Right atrium auricular region (tissue), 2 donors: ENCODE measurements at places on chromosomes 3 and 15. TPM values are rescaled to one million over a fixed set of nuclear protein-coding genes. Genes with fewer than 3 reads are reported as not detected.
A peak's percentile ranks its signal among the peaks of the same experiment; 100 is the strongest.

The PRR23A gene
- total RNA-seq, result not detected

The ROPN1 gene
- total RNA-seq, result not detected

The HCN4 gene
- 45.3 TPM for total RNA-seq

The LSMEM2 gene
- 9.0 TPM for total RNA-seq

The TMC3 gene
- total RNA-seq, result not detected

The TJP1 gene
- 110 TPM for total RNA-seq

The RNU5B-1 gene
- total RNA-seq, result not detected

The ACY1 gene
- 29.8 TPM for total RNA-seq

- peaks cover 18% of the 10 kb centered on the region for H3K36me3 ChIP-seq
- no peak for DNase-seq
- H3K4me1 ChIP-seq, result no peaks in the 10 kb centered on the region
- H3K27me3 ChIP-seq, result no peaks in the 10 kb centered on the region
- no peak overlapping the region for H3K4me3 ChIP-seq
Measured at GRCh38 chr3:67521053-67521646, 133.3 kb downstream of the SUCLG2 start.

DNA sequence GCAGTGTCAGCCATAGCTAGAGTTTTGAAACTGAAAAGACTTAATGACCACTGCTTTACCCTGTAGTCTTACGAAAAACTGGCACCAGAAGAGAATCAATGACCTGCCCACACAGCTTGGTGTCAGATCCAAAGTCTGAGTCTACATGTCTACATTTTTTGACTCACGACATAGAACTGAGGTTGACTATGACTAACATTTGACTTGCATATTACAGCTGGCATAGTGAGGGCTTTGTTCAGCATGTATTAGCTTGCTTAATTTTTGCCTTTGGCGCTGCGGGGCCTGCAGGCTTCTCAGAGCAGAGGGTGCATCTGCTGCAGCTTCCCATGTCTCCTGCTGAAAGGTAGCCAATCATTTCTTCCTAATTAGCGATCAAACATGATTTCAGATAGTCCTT lies 167.0 kb downstream of the EBLN2 start:
- DNase-seq, result no peak
- no peak overlapping the region for H3K4me3 ChIP-seq
- H3K27me3 ChIP-seq, result no peaks in the 10 kb centered on the region
- no peaks in the 10 kb centered on the region for H3K36me3 ChIP-seq

- H3K4me3 ChIP-seq, result no peak overlapping the region
- H3K4me1 ChIP-seq, result peaks cover 23% of the 10 kb centered on the region
- no peak for DNase-seq
- no peaks in the 10 kb centered on the region for H3K36me3 ChIP-seq
- H3K27me3 ChIP-seq, result no peaks in the 10 kb centered on the region
- H3K27ac ChIP-seq, result no peak overlapping the region
Measured at GRCh38 chr3:194395212-194395611, 3.9 kb downstream of the GP5 start.

DNA sequence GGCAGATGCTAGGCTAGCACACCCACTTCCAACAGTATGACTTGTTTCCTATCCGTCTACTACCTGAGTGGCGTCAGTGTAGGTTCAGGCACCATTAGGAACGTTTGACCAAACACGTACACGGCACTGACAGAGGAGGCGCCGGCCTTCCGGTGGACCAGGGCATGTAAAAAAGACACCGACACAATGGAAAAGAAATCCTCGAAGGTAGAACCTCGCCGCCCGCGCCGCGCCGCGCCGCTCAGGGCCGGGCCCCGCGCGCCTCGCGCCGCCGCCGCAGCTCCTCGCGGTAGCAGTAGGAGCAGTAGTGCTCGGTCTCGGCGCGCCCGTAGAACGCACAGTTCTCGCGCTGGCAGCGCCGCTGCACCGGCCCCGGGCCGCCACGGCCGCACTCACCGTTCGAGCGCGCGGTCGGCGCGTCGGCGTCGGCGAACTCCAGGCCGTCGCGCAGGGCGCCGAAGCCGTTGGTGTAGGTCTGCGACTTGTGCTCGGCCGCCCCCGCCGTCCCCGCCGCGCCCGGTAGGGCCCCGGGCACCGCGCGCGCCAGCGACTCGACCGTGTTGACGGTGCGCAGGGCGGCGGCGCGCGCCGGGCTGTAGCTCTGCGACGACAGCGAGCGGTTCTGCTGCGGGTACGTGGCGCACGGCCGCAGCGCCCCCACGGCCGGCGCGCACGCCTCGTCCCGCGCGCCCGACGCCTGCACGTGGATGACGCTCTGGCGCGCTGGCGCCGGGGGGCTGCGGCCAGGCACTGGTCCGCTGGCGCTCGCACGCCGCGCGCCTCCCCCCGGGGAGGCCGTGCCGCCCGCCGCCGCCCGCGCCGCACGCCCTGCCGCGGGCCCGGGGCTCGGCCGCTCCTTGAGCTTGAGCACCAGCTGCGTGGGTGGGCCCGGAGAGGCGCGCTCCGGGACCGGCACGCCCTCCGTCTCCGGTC lies 156.7 kb downstream of the KLF13 start:
- no peak overlapping the region for H3K27ac ChIP-seq
- H3K4me1 ChIP-seq, result no peaks in the 10 kb centered on the region
- H3K36me3 ChIP-seq, result no peaks in the 10 kb centered on the region
- peaks cover 3% of the 10 kb centered on the region for H3K27me3 ChIP-seq

DNA sequence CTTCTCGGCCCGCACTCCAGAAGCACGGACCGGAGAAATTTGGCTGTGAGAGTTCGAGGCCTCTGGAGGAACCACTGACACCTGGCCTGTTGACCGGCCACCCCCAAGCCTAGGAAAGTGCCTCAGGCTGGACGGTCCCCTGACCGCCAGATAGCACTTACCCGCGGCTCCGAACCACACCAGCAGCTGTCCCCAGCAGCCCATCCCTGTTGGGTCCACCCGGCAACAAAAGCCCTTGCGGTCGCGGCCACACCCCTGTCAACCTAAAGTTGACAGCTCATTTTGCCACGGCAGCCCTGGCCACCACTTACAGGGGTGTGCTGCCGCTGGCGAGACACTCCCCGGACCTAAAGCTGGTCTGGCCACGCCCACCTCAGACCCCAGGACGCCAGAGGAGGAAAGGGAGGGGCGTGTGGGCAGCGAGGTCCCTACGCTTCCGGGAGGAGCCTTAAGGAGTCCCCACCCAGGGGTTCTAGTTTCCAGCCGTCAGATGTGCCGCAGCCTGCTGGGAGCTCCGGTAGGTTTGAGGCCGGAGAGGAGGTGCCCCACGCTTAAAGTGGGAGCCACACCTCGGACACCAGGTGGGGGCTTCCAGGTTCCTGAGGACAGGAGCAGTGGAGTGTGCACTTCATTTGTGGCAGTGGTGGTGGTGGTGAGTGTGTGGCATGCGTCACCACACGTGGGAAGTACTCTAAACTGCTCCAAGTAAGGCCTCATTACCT lies at the start of gene LTK:
TSS of gene LTK (minus strand) at position 322 of the 722 bp plus-strand sequence. CDS start at position 204, 118 bp downstream.
- H3K27ac ChIP-seq, result no peak within 1 kb of the TSS
- H3K4me3 ChIP-seq, result peak within 1 kb of the TSS; percentile 24
- DNase-seq, result no peak
- H3K27me3 ChIP-seq, result peaks cover 16% of the 10 kb centered on the region
- H3K36me3 ChIP-seq, result no peaks in the 10 kb centered on the region

GRCh38 chr3:73868688-73869315 lies 244.1 kb upstream of the PDZRN3 start:
- no peak for DNase-seq
- no peak overlapping the region for H3K4me3 ChIP-seq
- no peak overlapping the region for H3K27ac ChIP-seq
- no peaks in the 10 kb centered on the region for H3K4me1 ChIP-seq

GRCh38 chr3:14793126-14793857 lies 25.5 kb upstream of the FGD5 start:
- DNase-seq, result peak; percentile 72
- H3K4me1 ChIP-seq, result no peaks in the 10 kb centered on the region
- H3K4me3 ChIP-seq, result no peak overlapping the region
- H3K27me3 ChIP-seq, result no peaks in the 10 kb centered on the region
- peak overlapping the region; percentile 66 for H3K27ac ChIP-seq
- H3K36me3 ChIP-seq, result no peaks in the 10 kb centered on the region

GRCh38 chr15:29770796-29771195 lies 51.5 kb downstream of the TJP1 start:
- no peak overlapping the region for H3K27ac ChIP-seq
- peaks cover 23% of the 10 kb centered on the region for H3K36me3 ChIP-seq
- H3K4me1 ChIP-seq, result no peaks in the 10 kb centered on the region
- H3K4me3 ChIP-seq, result no peak overlapping the region
- H3K27me3 ChIP-seq, result no peaks in the 10 kb centered on the region

DNA sequence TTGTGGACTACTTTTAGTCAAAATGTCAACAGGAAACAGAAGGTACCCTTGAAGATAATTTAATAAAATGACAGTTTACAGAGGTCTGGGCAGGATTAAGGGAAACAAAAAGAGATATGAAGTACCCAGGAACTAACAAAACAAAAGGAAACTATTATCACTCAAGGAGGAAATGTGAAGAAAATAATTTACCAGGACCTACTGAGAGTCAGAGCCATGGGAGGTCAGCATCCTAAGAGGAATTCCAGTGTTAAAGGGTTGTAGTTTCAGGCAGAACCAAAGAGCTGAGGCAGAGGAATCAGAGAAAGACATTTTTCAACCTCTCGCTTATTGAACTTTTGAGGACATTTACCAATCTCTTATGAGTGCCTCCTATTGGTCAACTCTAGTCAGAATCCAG lies 408.9 kb upstream of the CBLB start:
- DNase-seq, result no peak
- no peaks in the 10 kb centered on the region for H3K36me3 ChIP-seq
- no peaks in the 10 kb centered on the region for H3K27me3 ChIP-seq
- H3K27ac ChIP-seq, result no peak overlapping the region
- no peak overlapping the region for H3K4me3 ChIP-seq

DNA sequence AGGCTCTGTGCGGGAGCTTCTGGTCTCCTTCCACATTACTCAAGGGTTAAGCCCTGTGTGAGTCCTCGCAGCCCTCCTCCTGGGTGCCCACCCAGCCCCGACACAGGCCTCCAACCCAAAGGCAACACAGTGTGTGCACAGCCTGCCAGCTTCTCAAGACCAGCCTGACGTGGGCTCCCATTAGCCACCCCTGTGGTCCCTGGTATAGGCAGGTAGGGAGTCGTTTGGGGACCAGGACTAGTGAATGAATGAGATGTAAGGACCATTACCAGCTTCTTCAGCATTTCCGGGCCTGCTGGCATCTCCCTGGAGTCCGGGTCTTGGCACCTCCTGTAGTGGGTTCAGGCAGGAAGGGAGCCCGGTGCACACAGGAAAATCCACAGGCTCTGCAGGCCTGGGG lies 20.2 kb upstream of the PLXNA1 start:
- H3K27me3 ChIP-seq, result no peaks in the 10 kb centered on the region
- H3K36me3 ChIP-seq, result no peaks in the 10 kb centered on the region
- no peak for DNase-seq
- peaks cover 27% of the 10 kb centered on the region for H3K4me1 ChIP-seq

DNA sequence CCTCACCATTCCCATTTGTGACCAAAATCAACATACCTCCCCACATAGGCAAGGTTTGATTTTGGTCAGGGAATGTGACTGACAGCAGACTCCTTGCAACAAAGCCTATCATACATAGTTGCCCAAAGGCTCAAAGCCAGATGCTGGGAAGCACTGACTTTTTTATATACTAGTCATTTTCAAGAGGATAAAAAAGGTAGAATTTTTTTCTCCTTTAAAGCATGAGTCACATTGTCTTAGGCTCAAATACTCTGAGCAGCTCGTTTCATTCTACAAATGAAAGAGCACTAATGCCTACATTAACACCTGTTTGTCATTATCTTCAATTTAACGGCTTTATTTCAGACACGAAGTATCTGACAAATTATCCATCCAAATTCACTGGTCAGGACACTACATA lies 36.2 kb downstream of the ICE2 start:
- no peak overlapping the region for H3K27ac ChIP-seq
- H3K4me1 ChIP-seq, result no peaks in the 10 kb centered on the region
- H3K27me3 ChIP-seq, result no peaks in the 10 kb centered on the region
- no peak overlapping the region for H3K4me3 ChIP-seq
- no peak for DNase-seq

- H3K27me3 ChIP-seq, result no peaks in the 10 kb centered on the region
- H3K4me1 ChIP-seq, result no peaks in the 10 kb centered on the region
- no peaks in the 10 kb centered on the region for H3K36me3 ChIP-seq
- DNase-seq, result no peak
- H3K27ac ChIP-seq, result no peak overlapping the region
- no peak overlapping the region for H3K4me3 ChIP-seq
Measured at GRCh38 chr15:29873264-29873663, 51.0 kb upstream of the TJP1 start.

DNA sequence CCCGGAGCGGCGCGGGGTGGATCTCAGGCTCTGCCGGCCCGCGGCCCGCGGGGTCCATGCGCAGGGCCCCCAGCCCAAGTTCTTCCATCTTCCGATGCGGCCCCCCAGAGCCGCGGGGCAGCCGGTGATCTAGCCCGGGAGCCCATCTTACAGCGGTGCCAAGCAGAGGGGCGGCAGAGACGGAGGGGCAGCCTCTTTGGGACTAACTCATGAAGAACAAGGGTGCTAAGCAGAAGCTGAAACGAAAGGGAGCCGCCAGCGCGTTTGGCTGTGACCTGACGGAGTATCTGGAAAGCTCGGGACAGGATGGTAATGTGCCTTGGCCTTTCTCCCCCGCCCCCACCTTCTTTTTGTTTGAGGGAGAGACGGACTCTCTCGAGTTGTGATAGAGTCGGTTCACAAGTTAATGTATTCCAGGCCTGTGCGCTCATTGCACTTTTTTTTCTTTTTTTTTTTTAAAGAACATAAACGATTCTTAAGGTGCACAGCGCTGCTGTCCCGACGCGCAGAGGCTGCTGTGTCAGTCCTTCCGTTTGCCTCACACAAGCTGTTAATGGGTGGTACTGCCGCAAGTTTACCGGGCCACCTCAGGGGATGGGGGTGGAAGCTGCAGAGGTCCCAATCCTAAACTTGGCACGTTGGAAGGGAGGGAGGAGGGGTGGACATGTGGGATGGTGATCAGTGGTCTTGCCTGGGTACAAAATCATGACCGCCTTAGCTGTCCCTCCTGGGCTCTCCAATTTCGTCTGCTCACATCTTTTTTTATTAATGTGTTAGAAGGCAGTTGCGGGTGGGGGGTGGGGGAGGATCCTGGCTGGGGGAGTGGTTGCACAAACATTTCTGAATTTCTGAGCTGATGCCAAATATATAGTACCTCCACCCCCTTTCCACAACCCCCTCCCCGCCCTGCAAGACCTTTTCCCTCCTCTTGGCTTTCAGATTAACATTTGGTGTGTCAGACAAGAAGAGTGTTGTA lies 801 bp downstream of the ARHGAP31 start:
- H3K36me3 ChIP-seq, result no peaks in the 10 kb centered on the region
- peak overlapping the region; percentile 99 for H3K27ac ChIP-seq
- H3K4me3 ChIP-seq, result peak overlapping the region; percentile 81

- no peaks in the 10 kb centered on the region for H3K27me3 ChIP-seq
- H3K27ac ChIP-seq, result no peak overlapping the region
- no peaks in the 10 kb centered on the region for H3K36me3 ChIP-seq
- H3K4me3 ChIP-seq, result no peak overlapping the region
- no peak for DNase-seq
- no peaks in the 10 kb centered on the region for H3K4me1 ChIP-seq
Measured at GRCh38 chr3:6803619-6804018, 57.3 kb upstream of the GRM7 start.
